ENCODE measurements at places on chromosomes 5 and 9.

DNA sequence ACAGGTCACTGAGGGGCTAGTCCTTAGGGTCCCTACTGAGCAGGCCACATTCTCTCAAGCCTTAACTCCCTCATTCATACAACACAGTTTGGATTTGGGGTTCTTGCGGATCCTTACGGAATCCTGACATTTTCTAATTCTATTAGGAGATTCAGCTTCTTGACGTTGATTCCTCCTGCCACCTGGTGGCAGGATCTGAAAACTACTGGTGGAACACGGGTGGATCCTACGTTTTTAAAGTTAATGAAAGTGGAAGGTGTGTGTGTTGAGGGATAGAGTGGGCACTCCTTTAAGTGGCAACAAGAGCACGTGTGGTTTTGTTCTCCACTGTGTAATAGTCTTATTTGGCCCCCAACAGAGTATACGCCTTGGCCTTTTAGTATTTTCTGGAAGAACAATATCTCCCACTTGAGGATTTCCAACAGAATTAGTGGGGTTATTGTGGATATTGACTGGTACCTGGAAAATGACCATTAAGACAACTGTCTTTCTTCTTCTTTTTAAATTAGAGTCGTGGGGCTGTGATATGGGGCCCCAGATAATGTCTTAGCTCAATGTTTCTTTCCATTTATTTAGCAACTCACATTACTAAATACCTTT, 25.2 kb downstream of the SLC28A3 start:
- no peak for DNase-seq

DNA sequence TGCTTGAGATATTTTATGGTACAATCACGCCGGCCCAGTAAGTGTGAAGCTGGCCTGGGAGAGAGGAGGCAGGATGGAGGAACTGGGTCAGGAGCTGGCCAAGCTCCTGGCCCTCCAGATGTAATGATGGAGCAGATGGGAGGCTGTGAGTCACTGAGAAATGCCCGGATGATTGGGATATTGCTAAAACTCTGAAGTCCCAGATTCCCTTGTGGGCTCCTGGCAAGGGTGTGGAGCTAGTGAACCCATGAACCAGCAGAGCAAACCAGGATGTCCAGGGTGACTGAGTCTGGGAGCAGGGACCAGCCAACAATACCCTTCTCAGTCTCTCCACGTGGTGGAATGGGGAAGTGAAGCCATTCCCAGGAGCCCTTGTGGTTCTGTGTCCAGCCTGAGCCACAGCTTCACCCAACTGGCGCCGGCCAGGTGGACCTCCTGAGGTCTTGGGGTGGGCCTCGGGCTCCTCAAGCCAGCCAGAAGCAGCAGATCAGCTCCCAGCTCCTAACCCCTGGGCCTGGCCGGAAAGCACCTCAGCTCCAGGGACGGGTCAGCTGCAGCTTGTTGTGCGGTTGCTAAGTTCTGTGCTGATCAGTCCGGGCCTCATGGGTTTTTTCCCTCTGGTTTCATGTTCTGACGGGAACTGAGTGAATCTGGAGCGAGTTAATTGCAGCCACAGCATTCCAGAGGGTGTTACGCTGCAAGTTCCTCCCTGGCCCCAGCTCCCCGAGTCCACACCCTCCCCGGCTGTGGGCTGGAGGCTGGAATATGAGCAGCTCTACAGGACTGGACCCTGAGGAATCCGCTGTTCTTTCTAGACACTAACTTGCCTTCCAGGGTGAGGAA, 37.6 kb downstream of the DUSP1 start:
- DNase-seq = no peak

DNA sequence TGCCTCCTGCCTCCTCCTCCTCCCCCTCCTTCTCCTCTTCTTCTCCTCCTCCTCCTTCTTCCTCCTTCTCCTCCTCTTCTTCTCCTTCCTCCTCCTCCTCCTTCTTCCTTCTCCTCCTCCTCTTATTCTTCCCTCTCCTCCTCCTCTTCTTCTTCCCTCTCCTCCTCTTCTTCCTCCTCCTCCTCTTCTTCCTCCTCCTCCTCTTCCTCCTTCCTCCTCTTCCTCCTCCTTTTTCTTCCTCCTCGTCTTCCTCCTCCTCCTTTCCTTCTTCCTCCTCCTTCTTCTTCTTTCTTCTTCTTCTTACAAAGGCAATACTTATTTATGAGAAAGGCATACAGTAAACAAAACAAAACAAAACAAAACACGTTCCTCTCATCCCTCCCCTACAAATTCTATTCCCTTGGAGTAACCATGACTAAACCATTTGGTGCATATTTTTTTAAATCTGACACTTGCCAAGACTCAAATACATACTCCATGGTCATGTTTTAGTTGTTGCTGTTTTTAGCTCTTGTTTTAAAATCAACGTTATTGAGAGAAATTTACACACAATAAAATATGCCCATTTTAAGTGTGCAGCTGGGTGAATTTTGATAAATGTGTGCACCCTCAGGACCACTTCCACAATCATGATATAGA, 135.6 kb downstream of the FOXD1 start:
- DNase-seq = no peak

DNA sequence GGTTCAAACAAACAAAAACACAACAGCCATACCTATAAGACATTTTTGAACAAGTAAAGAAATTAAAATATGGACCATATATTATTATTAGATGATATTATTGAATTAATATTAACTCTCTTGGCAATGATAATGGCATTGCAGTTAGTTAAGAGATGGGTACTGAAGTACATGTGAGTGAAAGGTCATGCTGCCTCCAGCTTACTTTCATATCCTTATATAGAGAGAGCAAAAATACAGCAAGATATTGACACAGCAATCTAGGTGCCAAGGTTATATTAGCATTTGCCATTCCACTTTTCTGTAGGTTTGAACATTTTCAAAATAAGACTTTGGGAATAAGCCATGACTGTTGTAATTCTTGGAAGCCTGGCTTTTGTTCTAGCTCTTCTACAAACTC, 6.1 kb downstream of the TNFSF8 start:
- DNase-seq = no peak

DNA sequence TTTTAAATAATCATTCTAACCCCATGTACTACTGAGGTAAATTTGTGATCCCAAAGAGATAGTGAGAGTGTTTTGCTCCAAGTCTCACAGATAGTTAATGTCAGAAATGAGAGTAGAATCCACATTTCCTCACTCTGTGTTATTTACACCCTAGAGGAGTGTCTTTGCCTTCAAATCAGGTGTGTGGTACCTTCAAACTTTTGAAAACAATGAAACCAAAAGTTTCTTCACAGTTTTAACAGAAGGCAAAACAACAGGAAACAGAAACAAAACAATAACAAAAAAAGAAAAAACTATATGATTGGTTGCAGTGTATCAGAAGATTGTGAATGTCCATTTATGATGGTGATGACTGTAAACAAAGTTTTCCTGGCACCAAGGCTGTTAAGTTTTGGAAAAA, 85.9 kb downstream of the ERBIN start:
- no peak for DNase-seq

GRCh38 chr5:8641786-8642505, 773.0 kb downstream of the MTRR start:
- DNase-seq = no peak

- no peak for DNase-seq
Observed at GRCh38 chr5:83837265-83837907, 116.7 kb upstream of the HAPLN1 start.

DNA sequence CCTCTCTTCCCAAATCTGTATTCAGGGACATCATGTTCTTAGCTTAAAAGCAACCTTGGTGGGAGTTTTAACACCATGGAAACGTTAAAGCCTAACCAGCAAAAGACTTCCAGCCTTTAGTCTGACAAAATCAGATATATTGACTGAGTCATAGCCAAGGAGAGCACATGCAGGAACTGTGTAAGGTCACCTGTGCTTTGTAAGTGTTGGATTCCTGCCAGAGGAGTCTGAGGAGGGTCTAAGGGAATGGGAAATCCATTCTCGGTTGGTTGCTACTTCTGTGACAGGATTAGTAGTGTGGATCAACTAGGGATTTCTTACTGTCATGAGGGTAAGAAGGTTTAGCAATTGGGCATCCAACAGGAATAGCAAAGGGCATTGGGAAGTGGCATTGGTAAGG, 142.0 kb upstream of the CHD1 start:
- no peak for DNase-seq

DNA sequence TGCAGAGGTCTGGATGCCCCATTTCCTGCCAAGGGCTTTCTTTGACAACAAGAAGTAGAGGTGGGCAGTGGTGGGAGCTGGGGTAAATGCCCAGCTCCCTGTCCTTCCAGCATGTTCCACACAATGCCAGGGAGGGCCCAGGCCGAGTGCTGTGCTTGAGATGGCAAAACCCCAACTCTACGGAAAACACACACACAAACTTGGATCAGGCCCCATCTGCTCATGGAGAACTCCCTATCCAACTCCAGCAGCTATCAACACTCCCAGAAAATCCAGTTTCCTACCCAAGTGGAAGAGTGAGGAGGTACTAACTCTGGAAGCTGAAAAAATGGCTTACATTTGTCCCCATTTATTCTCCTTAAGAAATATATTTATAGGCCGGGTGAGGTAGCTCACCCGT, 61.1 kb upstream of the FUBP3 start:
- no peak for DNase-seq

- DNase-seq = no peak
Observed at GRCh38 chr5:168020542-168021294, 270.7 kb upstream of the WWC1 start.

GRCh38 chr5:157471709-157472108, 11.7 kb downstream of the NIPAL4 start:
- DNase-seq = no peak

- DNase-seq = no peak
Observed at GRCh38 chr9:130444565-130445221, at the start of gene ASS1. Gene ASS1 (plus strand): TSS chr9:130444961. CDS start chr9:130452229, 7,268 bp downstream.

DNA sequence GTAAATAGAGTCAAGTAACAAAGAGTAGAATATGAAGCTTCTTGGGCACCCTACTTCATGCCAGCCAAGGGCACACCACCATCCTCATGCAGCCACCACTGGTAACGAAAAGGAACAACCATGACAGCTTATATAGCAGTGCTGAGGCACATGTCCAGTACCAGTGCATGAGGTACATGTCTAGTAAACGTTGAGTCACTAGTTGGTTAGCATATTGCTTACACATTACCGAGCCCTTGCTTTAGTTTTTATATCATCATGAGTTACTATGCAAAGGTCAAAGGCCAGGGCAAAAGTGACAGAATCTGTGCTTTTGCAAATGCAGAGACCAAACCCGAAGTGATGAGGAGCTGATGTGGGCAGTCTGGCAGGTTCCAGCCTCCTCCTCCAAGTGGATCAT, 147.1 kb upstream of the MAP1B start:
- DNase-seq = no peak

DNA sequence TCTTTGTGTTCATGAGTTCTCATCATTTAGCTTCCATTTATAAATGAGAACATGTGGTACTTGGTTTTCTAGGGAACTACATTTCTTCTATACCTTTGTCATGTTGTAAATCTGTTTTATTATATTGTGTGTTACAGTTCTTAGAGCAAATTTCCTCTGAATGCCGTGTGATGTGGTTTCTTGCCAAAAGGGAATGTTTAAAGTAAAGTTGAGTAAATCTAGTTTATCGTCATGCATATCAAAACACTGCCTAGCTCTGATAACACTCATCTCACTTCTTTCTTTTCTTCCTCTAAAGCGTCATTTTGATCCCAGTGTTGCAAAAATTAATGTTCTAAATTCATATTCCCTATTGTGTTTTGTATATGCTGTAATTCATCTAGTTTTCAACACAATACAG, 295.4 kb upstream of the HAPLN1 start:
- DNase-seq = no peak

- no peak for DNase-seq
Observed at GRCh38 chr9:109278216-109278615, 42.6 kb downstream of the EPB41L4B start.
